ENCODE measurements at places on chromosomes 7 and 10.

- no peak for DNase-seq
Observed at GRCh38 chr7:91812388-91812787, 68.1 kb downstream of the MTERF1 start.

GRCh38 chr7:125363873-125364272 lies 434.2 kb upstream of the POT1 start:
- no peak for DNase-seq

GRCh38 chr7:82129091-82129490 lies 314.5 kb downstream of the CACNA2D1 start:
- no peak for DNase-seq

DNA sequence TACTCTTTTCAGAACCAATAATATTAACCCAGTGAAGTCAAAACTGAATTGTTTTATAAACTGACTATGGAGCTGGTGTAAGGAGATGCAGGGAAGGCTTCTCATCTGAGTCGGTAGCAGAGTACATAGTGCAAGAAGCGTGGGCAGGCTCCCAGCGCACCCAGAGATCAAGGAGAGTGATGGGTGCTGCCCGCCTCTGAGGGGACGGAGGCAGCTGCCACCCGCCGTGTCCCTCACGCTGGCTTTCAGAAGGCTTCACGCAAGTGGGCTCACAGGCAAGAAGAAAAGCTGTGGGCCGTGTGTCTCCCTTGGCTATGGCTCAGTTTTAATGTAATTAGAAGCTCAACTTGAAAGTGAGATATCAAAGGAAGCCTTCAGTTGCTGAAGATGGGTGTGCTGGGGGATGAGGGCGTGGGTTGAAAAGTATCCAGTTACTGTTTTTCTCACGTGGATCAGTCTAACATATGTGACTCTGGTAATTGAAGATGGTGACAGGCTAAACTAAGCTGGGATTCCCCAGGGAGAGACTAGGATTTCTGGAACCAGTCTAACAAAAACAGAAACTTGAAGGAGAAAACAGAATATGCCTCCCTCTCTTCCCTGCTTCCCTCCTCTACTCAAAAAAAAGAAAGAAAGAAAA lies 159.9 kb downstream of the MGMT start:
- DNase-seq, result no peak

GRCh38 chr7:137960020-137960419 lies 41.9 kb downstream of the CREB3L2 start:
- no peak for DNase-seq

DNA sequence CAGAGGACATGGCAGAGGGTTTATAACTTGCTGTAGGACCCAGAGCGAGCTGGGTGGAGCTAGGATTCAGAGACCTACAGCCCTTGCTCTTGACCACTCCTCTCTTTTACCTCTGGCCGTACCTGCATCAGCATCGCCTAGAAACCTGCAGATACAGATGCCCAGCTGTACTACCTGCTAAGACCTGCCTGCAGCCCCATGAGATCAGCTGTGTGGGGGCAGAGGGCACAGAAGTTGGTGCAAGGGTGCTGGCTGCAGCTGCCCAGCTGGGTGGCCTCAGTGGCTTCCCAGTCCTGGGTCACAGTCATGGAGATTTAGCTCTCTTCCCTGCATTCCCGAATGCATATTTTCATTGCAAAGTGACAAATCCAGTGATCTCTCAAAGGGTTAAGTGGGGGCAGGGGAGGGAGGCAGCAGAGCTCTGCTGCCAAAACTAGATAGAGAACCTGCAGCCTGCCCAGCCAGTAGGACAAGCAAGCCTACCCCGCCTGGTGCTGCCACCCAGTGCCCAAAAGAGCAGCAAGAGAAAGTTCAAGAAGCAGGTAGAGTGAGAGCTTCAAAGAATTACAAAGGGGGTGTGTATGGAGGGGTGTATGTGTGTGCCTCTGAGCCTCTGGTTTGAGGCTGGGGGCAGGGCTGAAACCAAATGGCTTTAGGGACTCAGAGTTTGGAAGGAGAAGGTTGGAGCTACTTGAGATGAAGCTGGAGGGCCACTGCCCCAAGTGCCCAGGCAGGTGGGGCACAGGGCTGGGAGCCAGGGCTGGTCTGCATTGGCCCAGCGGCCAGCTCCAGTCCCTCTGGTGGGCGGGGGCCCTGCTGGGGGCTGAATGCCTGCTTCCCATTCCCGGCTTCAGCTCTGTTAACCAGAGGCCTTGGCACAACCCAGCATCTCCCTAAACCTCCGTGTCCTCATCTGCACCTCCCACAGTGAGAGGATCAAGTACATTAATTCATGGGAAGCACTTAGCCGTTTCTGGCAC lies 6.9 kb downstream of the FAM241B start:
- no peak for DNase-seq

DNA sequence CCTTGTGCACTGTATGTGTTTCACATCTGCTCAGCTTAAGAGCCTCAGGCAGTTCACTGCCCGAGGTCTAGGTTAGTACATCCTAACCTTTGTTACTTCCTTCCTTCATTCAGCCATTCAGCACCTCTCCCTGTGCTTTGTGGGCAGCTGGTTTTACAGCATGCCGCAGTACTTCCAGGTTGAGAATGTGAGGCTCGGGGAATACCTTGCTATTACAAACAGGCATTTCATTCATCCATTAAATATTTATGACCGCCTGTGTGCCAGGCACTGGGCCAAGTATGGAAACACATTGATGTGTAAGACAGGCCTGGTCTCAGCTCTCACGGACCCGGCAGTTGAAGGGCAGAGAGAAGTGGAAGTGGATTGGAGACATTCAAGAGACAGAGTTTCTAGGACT lies 82.4 kb downstream of the SHH start:
- DNase-seq, result no peak

GRCh38 chr7:43888993-43889945 lies 17.1 kb downstream of the URGCP start:
- no peak for DNase-seq

- DNase-seq, result no peak
Observed at GRCh38 chr7:23358152-23358674, 59.1 kb downstream of the MALSU1 start.

- DNase-seq, result no peak
Observed at GRCh38 chr10:1630304-1630703, 107.0 kb downstream of the ADARB2 start.

GRCh38 chr7:18552316-18552916 lies 56.9 kb downstream of the HDAC9 start:
- no peak for DNase-seq

DNA sequence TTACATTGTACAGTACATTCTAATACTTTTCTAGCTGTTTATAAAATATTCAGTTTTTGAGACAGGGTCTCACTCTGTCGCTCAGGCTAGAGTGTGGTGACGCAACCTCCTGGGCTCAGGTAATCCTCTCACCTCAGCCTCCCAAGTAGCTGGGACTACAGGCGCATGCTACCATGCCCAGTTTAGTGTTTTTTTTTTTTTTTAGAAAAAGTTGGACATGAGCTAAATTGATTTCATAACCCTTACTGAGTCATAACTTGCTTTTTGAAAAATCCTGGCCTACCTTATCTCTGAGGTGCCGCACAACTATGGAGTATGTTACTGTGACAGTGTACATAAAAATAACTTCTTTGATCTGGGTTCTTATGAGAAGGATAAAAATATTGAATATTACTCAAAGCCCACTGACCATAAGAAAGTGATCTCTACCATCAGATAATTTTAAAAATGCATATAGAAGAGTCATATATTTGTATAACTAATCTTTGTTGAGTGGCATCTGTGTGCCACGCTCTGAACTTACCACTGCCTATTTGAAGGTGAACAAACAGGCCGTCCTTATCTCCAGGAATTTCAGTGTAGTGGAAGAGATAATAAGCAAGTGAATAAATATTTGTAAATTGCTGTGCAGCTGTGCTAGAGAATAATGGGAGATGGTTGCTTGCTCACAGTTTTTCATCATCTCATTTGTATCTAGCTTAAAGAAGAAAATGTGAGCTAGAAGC lies 73.2 kb downstream of the PPP1R9A start:
- DNase-seq, result no peak

DNA sequence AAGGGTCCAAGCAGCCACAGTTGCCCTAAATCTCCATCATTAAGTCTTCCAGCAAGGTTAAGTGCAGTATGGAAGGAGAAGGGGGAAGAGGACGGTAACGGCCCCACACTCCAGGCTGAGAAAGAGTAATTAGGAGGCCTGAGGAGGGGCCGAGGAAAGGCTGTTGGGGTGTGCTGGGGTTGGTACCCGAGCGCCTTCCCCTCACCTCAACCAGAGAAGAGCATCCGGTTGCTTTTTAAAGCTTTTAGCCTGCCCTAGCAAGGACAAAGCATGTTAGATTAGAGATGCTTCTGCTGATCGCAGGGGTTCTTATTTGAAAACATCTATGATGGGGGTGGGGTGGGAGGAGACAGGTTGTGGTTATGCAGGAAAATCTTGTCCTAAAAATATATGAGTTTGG lies 9.0 kb upstream of the ZSCAN21 start:
- DNase-seq, result no peak

DNA sequence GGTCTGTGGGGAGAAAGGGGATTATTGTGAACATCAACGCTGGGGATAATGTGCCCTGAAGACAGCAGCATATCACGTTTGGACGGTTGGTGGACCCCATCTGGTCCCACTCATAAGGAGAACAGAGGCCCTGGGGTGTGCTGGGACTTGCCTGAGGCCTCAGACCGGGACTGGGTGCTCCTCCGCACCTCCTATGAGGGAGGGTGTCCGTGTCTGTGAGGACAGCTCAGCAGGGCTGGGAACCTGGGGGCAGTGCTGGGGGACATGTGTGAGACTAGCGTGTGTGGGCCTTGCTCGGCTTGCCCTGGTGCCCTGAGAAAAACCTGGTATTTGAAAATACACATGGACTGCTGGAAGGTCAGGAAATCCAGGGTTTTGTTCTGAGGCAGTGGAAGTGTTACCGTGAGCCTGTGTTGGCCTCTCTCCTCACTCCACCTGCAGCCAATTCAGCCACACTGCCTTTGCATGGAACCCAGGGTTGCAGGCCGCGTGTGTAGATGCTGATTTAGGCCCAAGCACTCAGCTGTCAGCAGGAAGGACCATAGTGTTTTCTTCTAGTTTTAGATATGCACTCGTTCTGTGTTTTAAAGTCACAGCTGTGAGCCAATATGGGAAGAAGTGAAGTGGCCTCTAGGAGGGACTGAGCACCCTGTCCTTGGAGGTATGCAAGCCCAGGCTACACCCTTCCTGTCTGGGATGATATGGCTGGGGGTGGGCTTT lies 13.4 kb upstream of the SH2D4B start:
- DNase-seq, result no peak

- DNase-seq, result no peak
Observed at GRCh38 chr10:1256432-1256725, 200.2 kb downstream of the WDR37 start.

GRCh38 chr10:77328272-77328816 lies 309.3 kb downstream of the KCNMA1 start:
- DNase-seq, result no peak

- no peak for DNase-seq
Observed at GRCh38 chr10:132703419-132704007, 82.4 kb downstream of the NKX6-2 start.

DNA sequence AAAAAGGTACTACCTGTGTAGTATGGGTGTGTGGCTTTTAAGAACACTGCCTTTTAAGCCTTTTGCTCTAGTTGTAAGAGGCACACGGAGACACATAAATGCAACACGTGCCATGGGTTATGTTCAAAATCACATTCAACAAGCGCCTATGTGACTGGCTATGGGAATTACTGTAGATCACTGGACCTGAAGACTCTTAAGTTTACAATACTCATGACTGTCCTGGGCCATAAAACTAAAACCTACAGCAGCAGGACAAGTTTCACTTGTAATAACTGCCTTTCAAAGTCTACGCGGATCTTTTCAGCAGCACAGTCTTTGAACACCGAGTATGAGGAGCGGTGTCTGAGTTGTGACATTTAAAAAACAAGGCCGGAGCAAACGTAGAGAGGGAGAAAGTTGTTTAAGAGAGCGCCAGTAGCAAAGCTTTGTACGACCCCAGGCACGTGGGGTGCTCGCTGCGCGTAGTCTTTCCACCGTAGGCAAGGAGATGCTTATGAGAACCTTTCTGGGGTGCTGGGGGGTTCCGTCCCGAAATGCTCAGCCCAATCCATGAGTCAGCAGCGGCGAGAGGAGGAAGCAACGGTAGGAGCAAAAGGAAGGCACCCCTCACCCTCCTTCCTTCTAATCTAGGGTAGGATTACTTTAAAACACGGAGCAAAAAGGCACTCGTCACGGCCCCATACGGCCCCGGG lies 662 bp downstream of the DNAJC2 start:
- DNase-seq, result no peak

DNA sequence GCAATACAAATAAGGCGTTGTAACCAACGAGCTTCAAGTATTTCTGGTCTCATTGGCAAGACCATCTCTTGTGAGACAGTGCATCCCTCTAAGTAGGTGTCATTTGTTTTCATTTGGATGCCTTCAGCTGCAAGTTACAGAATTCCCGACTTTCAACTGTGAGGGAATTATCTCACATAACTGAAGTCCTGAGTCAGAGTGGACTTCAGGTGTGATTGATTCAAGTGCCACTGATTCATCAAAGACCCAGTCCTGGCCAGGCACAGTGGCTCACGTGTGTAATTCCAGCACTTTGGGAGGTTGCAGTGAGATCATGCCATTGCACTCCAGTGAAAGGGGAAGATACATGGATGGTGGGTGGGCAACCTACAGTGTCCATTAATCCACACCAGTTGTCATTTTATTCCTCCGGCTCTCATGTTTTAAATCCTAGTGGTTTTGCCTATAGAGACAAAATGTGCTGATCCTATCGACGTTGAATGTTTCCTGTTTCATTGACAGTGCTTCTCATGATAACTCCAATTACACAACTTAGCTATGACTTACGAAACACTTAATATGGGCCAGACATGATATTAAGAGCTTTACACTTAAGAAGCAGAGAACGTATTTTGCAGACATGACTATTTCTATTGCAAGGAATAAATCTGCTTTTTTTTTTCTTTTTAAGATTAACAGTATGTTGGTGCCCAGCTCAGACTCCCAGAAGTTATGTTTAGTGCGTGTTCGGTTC lies 268.0 kb downstream of the FRMD4A start:
- no peak for DNase-seq

DNA sequence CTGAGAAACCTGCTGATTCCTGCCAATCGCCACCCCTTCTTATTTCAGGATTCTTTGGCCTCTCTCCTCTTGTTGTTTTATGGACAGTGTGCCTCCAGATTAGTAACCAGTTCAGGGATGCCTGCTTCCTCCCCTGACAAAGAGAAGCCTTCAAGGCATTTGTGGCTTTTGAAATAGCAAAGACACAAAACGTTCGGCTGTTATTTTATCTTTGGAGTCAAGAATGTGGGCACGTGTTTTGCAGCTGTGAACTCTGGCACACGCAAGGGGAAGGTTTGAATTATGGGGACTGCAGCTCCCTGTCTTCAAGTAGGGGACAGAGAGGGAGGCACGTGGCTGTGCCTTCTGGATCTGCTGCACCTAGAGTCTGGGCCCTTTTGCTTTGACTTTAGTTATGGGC lies 157.9 kb upstream of the GRB10 start:
- DNase-seq, result no peak

GRCh38 chr10:85545874-85546273 lies 820.7 kb downstream of the GRID1 start:
- no peak for DNase-seq

GRCh38 chr10:74910976-74911350 lies 84.6 kb downstream of the KAT6B start:
- no peak for DNase-seq
